ENCODE measurements at places on chromosomes 1 and 21.

DNA sequence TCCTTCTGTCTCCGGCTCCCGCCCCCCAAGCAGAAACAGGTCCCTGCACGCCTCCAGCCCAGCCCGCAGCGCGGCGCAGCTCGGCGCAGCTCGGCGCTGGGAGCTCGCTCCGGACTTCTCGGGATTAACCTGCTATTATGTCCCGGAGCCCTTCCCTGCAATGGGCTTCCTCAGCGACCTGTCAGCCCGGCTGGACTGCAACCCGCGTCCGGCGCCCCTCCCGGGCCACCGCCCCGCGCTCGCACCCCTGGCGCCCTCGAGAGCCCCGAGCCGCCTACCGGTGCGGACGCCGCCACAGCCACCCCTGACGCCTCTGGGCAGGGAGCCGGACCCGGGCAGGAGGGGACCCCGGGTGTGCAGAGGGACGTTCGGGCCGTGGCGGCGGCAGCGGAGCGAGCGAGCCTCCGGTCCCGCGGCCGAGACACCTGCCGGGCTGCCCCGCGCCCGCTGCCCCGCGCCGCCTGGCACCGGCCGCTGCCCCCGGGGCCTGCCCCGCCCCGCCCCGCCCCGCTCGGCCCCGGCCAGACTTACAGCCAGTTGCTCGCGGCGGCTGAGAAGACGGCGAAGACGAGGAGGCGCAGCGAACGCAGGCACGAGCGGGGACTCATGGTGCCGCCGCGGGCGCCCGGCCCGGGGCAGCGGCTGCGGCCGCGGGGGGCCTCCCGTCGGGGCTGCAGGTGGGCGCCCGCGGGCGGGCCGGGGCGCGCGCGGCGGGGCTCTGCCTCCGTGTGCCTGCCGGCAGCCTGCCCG, 407 bp downstream of the WNT4 start:
- no peak for DNase-seq

- no peak for DNase-seq
Measured at GRCh38 chr1:216765346-216766300, 42.4 kb upstream of the ESRRG start.

DNA sequence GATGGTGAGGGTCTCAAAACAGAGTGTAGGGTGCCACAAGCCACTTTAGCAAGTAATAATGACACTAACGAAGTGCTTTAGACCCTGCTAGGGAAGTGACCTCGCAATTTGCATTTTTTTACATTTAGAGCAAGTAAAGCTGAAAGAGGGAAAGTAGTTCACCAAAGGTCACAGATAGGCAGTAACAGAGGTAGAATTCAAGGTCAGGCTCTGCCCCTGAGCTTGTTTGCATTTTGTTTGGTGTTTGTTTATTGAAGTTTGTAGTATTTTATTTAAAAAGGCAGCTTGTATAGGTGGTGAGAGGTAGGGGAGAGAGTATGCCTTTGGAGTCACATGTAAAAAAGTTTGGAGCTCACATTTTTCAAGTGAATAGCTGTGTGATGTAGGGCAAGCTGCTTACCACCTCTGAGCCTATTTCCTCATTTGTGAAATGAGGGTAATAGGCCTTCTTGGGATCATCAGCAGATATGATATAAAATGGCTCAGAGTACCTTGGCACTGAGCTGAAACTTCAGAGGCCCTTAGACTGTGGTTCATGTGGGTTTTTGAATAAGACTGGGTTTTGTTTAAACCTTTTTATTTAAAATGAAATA, 142.5 kb downstream of the TRABD2B start:
- no peak for DNase-seq

DNA sequence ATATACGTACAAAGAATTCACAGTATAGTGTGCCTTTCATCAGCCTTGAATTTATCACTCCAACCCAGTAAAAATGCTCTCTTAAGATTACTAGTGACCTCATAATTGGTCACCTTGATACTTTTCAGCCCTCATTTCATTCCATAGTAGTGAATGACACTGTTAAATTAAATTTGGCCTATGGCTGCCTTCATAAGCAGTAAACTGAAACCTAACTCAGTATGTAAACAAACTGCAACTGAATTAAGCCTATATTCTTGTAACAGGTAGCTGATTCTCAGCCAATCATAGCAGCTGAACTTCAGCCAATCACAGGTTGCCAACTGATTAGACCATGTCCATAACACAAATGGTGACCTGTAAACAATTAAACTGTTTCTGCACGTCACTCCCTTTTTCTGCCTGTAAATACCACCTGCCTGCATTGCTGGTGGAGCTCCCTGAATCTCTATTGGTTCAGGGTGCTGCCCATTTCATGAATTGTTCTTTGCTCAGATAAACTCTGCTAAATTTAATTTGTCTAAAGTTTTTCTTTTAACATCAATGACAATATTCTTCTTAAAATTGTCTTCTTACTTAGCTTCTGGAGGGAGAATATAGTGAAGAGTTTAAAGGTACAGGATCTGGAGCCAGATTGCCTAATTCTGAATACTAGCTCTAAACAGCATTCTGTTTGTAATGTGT, 24.0 kb upstream of the CAMSAP2 start:
- DNase-seq = no peak

GRCh38 chr1:1665815-1666251, 7.0 kb upstream of the CDK11B start:
- DNase-seq = no peak

DNA sequence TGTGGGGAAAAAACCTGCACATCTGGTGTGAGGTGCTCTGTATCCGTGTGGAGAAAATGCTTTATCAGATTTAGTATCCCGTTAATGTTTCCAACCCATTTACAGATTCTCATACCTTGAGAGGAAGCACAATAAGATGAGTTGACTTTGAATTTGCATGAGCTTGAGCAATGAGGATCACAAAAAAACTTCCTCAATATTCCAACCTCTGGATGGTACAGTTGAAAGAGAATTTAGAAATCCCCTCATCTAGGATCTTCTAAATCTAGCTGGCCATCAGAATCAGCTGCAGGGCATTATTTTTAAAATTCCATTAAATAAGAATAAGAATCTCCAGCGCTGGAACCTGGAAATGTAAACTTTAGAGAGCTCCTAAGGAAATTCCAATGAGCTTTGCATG, 82.5 kb upstream of the NR5A2 start:
- DNase-seq = no peak

GRCh38 chr1:210352575-210352974, 23.9 kb downstream of the HHAT start:
- no peak for DNase-seq

GRCh38 chr21:41975391-41976272, 21.8 kb upstream of the C2CD2 start:
- no peak for DNase-seq

GRCh38 chr1:31843506-31843905, 27.7 kb upstream of the SPOCD1 start:
- peak; percentile 7 for DNase-seq

DNA sequence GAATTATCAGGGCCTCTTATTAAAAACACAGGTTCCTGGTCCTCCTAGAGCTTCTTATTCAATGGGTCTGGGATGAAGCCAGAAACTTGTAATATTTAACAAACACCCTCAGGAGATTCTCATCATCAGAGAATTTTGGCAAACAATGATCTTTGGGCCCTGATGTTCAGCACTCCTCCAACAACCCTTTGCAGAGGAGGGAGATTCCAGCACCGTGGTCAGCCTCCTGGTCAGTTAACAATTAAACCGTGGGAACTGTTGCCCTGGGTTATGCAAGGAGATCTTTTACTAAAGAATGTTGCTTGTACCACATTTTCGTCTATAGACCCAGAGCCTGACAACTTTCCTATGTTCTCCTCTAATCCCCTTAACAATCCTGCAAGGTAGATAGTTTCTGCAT, 294.4 kb downstream of the PLPP3 start:
- DNase-seq = no peak

- DNase-seq = peak; percentile 62
Measured at GRCh38 chr1:203271018-203271743, 34.1 kb upstream of the BTG2 start.

DNA sequence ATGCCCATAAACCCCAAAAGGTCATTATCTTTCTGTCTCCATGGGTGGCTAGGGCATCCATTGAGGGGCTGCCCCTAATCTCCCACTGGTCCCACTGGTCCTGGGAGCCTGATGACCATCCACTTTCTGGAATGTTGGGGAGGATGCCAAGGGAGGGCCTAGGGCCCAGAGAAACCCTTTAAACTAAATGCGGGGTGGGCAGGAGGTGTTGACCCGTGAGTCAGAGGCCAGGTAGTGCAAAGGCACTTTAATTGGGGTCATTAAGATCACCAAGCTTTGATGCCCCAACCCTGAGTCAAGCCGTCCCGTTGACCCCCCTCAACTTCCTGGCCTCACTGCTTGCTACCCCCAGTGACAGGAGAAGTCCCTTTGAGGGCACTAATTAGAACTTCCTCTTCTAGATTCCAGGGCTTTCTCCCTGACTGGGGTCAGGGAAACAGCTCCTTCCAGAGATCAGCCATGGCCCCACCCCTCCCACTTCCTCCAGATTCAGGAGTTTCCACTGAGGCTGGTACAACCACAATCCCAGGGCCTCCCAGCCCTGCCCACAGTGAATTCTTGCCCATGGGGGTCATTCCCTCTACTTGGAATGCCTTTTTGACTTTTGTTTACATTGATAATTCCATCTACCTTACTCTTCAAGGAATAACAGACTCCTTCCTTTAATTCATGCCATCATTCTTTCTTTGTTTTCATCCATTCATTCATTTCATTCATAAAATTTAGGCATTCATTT, 15.5 kb upstream of the SERINC2 start:
- DNase-seq = peak; percentile 71

DNA sequence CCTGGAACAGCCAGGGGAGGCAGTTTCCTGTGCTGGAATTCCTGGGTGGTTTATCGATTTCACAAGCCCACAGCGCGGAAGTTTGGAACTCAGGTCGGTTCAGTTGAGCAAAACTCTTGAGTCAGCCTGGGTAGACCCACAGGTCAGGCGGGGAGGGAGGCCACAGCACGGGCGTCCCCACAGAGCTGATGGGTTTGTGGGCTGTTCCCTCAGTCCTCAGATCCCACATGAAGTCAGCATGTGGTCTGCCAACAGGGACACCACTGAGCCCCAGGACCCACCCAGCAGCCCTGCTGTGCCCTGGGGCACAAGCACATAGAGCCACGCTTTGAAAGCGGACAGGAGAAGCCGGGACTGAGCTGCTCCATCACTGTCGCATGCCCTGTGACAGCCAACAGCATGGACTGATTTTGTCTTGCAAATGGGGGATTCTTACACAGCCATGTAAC, 17.4 kb downstream of the BMP8A start:
- DNase-seq = peak; percentile 57

- DNase-seq = no peak
Measured at GRCh38 chr1:228008391-228009115, 1.8 kb downstream of the WNT3A start.

GRCh38 chr21:38790961-38791360, 14.8 kb upstream of the ETS2 start:
- no peak for DNase-seq

DNA sequence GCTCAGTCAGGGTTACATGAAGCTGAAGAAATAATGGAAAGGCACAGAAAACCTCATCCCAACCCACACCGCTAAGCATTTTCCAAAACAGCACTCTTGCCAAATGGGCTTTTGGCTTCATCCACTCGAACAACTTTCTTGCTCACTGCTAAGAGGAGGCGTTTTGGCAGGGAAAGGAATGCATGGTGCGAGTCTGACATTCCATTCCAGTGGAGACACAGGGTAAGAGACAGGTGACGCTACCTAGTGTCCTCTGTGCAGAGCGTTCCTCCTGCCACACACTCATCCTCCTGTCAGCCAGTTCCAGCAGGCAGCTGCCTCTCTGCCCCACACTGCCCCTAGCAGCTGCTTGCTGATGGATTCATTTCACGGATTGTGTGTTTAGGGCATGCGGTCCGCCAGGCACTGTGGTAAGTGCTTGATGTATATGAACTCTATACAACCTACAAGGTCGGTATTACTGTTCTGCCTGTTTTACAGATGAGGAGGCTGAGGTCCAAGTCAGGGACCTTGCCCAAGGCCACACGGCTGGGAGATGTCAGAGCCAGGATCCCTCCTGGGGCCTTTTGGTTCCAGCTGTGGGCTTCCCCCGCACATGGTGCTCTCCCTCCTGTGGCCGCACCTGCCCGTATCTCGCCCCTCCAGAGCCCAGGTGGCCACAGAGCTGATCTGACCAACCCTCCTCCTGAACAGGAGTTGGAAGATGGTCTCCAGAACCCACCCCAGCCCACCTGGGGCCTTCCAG, 25.7 kb upstream of the BACE2 start:
- DNase-seq = peak; percentile 93

DNA sequence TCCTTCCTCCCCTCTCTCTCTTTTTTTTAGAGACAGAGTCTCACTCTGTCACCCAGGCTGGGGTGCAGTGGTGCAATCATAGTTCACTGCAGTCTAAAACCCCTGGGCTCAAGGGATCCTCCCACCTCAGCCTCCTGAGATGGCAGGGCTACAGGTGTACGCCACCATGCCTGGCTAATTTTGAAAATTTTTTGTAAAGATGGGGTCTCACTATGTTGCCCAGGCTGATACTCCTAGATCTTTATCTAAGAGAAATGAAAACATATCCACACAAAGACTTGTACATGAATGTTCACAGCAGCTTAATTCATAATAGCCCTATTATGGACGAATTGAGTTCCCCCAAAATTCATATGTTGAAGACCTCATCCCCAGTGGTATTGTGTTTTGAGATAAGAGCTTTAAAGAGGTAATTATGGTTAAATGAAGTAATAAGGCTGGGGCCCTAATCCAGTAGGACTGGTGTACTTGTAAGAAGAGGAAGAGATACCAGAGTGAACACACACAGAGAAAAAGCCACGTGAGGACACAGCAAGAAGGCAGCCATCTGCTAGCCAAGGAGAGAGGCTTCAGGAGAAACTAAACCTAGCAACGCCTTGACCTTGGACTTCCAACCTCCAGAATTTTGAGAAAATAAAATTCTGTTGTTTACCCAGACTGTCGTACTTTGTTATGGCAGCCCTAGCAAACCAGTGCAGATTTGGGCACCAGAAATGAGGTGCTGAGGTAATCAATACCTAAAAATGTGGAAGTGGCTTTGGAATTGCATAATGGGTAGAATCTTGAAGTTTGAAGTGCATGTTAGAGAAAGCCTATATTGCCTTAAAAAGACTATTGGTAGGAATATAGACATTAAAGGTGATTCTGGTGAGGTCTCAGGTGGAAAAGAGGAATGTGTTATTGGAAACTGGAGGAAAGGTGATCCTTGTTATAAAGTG, 13.2 kb downstream of the IFNLR1 start:
- DNase-seq = no peak

GRCh38 chr1:234926559-234927311, 201.9 kb downstream of the TOMM20 start:
- DNase-seq = no peak

GRCh38 chr21:41280115-41280919, 36.3 kb upstream of the FAM3B start:
- peak; percentile 29 for DNase-seq

GRCh38 chr1:109649491-109649914, 6.4 kb upstream of the GSTM4 start:
- no peak for DNase-seq

GRCh38 chr1:185044387-185044786, 971 bp upstream of the RNF2 start:
- DNase-seq = no peak

DNA sequence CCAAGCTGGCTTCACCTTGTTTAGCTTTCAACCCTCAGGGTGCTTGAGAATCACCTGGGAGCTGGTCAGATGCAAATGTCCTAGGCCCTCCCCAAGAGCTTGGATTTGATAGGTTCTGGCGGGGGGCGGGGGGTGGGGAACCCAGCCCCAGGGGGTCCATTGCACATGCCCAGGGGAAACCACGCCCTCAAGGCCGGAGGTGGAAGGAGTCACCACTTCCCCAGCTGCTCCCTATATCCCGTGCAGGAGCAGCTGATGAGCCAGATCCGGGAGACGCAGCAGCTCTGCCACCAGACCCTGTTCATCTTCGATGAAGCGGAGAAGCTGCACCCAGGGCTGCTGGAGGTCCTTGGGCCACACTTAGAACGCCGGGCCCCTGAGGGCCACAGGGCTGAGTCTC, 5.8 kb downstream of the TOR3A start:
- peak; percentile 52 for DNase-seq

Data from A172 (cell line).